ENCODE measurements at places on chromosomes 7 and 10.

DNA sequence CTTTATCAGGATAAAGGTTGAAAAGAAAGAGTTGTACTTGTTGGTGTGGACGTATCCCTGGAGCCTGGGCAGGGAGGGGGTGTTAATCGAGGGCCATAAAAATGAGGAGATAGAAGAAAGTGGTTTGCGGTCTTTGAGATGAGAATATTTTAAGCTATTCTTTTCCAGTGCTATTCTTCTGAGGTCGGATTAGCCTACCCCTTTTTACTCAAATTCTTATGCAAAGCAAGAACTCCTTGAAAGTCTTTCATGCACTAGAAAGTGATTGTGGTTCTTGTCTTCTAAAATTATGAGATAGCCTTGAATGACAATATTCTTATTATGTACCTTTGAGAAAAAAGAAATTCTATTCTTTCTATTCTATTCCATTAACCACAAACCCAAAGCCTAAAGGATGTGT lies 201.3 kb upstream of the SEMA3C start:
- DNase-seq: no peak

GRCh38 chr7:48868916-48869315 lies 55.4 kb upstream of the CDC14C start:
- DNase-seq: no peak

DNA sequence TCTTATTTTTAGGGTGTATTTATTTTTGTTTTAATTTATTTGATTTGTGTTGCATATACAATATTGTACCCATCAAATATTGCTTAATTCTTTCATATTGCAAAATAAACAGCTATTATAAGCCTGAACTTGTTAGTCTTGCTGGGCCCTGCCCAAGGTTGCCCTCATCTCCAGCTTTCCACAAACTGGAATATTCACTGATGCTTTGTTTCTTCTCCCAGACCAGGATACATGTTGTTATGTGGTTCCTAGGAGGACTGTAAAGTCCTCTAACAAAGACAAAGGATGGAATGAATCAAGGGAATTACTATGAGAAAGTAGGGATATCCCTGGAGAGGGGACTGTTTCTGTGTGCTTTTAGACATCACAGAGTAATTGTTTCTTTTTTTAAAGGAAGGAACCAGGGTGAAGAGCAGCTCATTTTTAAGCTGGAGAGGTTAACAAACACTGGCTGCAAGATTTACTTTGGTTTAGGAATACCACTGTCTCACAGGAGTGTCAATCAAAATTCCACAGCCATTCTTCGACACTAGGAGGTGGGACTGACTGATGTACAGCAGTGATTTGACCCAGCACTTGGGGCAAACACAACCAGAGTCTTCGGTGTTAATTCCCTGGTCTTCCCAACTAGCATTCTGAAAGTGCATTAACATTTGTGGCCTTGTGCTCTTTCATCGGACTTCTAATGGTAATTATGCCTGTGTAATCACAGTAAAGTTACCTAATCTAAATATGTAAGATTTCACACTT lies 14.8 kb upstream of the CD36 start:
- DNase-seq: no peak

GRCh38 chr10:8095959-8096358 lies 41.5 kb downstream of the GATA3 start:
- no peak for DNase-seq

- DNase-seq: no peak
Measured at GRCh38 chr10:58993480-58994221, 182.8 kb upstream of the PHYHIPL start.

DNA sequence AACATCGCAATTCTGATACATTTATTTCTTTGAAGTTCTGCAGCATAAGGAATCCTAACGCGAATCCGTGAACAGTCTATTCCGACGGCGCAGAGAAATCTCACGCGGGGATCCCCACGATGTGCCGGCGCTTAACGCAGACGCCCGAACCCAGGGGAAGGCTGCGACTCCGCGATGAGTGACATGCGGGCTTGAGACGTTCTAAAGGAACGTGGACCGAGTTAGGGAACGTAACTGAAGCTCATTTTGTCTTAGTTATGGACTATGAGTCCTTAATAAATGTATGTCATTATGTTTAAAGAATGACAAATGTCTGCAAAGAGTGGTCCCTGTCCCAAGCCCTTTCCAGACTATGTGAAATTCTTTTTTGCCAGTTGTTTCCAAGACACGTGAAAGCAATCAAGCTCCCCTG lies 995 bp upstream of the PARD3 start:
- DNase-seq: no peak

GRCh38 chr7:28747404-28747803 lies 210.7 kb downstream of the TRIL start:
- no peak for DNase-seq

DNA sequence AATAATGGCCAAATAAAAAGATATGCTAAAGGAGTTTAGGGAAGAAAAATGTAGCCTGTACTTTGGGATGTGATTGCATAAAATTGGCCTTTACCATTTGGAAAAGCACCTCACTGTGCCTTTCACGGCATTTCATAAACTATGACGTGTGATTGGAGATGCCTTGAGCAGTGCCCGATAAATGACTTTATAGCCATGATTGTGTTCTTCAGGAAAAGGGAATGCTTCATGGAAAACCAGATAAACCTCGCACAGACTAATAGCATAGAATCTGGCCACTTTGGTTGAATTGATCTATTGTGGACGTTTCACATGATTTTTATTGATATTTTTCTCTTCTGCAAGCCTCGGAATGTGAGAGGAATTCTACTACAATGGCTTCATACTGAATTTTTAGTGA lies 502.0 kb upstream of the MKI67 start:
- DNase-seq: no peak

DNA sequence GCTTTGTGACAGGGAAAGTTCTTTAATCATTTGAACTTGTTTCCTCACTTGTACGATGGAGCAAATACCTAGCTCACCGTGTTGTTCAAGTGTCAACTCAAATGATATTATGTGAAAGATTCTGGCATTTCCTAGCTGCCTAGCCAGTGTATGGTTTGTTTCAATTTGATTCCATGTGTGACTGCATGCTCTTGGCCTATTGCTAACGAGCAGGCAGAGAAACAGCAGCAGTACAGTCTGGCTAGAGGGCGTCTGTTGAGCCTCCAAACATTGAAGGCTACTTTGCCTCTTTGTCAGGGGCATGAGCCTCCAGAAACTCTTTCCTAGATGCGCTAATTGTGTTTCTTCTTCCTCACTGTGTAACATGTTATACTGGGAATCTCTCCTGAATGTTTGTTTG lies 417.4 kb downstream of the EXOC4 start:
- no peak for DNase-seq

DNA sequence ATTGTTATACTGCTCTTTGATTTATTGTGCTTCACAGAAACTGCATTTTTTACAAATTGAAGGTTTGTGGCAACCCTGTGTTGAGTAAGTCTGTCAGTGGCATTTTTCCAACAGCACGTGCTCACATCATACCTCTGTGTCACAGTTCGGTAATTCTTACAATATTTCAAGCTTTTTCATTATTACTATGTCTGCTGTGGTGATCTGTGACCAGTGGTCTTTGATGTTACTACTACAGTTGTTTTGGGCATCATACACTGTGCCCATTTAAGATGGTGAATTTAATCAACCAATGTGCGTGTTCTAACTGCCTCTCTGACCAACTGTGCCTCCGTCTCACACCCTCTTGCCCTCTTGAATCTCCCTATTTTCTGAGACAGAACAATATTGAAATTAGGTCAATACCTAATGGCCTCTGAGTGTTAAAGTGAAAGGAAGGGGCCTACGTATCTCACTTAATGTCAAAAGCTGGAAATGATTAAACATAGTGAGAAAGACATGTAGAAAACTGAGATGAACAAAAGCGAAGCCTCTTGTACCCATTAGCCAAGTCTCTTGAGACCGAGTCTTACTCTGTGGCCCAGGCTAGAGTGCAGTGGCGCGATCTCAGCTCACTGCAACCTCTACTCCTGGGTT lies 20.2 kb upstream of the ASL start:
- DNase-seq: no peak

DNA sequence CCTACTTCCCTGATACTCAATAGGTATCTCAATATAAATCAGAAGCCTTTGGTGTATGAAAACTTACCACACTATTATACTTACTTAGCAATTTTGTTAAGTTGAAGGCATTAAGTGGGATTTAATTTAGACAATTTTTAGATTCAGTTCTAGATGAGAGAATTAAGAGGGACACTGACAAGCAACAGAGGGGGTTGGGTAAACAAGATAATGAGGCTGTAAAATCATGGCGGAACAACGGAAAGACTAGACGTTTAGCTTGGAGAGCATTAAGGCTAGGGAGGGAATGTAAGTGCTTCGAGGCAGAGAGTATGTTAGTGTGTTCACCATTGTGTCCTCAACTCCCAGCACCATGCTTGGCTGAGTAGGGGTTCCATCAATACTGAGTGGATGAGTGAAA lies 71.3 kb downstream of the DENND11 start:
- DNase-seq: no peak

GRCh38 chr10:110860576-110861241 lies 11.0 kb upstream of the PDCD4 start:
- DNase-seq: no peak

- DNase-seq: no peak
Measured at GRCh38 chr7:17989546-17989945, 38.1 kb downstream of the PRPS1L1 start.

GRCh38 chr10:129517680-129518057 lies 50.6 kb downstream of the MGMT start:
- no peak for DNase-seq

DNA sequence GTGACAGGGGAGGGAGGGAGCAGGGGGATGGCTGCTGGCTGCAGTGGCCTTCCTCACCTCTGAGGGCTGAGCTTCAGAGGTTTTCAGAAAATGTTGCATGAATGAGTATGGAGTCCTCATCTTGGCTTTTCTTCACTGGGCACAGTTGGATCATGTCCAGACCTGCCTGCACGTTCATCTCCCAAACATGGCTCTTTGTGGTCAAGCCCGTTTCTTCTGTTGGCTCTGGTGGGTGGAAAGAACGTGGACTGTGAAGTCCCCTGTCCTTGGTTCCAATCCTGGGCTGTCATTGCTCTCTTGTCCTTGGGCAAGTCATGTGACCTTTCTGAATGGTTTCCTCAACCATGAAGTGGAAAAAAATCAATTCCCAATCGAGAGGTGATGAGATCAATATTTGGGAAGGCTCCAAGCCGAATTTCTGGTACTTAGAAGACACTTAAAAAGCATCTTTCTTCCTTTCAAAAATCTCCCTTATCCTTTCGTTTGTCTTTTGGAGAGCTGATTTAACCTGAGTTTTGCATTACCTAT lies 34.5 kb downstream of the TSPAN14 start:
- no peak for DNase-seq

DNA sequence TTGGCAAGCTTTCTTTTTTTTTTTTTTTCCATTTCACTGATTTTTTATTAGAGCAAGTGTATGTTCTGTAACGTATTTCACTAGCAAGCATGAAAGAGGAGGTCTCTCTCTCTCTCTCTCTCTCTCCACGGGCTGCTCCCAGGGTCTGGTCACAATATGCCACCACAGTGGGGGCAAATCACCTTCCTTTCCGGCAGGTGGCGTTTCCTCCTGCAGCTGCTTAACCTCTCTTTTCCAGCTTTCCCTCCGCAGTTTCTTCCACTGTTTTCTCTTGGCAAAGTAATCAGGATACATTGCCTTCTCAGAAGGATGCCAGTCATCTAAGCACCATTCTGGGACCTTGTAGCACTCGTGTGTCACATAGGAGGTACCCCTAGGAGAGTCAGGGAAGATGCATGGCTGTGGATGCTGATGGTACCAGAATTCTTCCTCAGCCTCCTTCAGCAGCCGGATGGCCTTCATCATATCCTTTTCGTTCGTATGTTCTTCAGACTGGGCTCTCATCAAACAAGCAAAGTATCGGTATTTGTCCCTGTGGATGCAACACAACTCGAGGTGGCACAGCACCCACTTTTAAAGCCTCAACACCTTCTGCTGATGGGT lies 197.3 kb upstream of the PODXL start:
- no peak for DNase-seq

- DNase-seq: no peak
Measured at GRCh38 chr10:21431799-21432198, 93.7 kb downstream of the SKIDA1 start.

DNA sequence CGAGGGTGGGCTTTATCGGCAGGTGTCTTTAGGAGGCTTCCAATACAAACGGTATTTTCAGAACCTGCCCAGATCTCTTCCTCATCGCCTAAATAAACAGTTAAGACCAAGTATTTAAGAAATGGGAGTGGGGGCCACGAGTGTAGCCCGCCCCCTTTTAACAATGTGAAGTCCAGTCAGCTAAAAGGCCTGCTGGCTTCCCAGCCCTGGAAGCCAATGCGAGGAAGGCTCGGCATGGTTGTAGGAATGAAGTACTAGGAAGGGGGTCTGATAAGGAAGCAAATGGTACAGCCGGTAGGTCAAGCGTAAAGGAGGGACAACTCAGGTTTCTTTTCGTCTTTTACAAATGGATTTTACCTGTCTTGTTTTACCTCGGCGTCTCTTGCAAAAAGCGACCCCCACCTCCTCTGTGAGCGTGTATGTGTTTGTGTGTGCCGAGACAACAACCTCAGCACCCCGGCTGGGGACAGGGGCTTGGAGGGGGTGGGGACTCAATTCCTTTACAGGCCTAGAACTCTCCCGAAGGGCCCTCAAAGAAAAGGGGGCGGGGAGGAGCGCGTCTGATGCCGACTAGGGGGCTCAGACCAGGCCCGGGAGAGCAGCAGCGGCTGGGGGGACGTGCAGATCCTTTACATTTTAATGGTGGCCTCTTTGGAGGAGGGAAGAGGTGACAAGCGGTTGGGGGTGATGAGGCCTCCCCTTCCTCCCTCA lies 147.6 kb downstream of the GPR85 start:
- no peak for DNase-seq

DNA sequence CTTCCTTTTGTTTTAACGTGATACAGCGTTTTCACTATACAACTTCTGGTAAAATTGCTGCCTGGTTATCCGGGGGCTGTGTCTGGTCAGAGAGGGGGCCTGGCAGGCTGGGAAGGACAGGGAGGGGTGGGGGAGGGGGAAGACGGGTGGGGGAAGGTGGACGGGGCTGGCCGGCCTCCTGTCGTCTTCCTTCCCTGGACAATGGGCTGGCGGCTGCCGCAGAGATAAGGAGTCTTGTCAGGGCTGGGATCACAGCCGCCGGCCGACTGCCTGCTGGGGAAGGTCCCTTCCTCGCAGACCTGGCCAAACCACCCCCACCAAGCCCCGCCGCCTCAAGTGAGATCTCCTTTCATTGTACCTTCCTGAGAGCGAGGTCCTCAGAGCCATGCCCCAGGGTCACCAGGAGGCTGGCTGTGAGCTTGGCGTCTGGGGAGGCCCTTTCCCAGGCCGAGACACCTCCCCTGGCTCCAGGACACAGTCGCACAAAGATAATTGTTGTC lies 151.2 kb upstream of the TNRC18 start:
- DNase-seq: no peak

DNA sequence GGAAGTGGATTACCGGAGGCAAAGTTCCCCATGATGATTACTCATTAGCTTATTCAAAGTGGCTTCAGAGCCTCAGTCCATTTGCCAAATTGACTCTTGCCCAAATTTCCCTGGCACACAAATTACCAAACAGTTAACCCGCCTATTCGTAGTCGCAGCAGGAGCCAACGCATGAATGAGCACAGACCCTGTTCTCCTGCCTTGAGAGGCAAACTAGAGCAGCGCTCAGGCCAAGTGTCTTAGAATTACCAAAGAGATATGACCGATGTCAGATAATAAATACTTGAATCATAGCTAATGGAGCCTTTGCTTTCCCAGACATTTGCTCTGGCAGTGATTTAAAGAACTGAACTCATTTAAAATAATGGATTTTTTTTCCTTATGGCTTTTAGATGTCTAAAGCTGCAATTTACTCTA lies 64.9 kb downstream of the CTTNBP2 start:
- no peak for DNase-seq

GRCh38 chr7:69678494-69679187 lies 80.4 kb downstream of the AUTS2 start:
- no peak for DNase-seq

All from activated gamma-delta T cell (primary cell).